Aorta (tissue), 5 donors: ENCODE measurements at places on chromosomes 13 and 19. TPM values are rescaled to one million over a fixed set of nuclear protein-coding genes. Genes with fewer than 3 reads are reported as not detected.

The CGB5 gene
- not detected for total RNA-seq

The TMC4 gene
- total RNA-seq: 1.2 TPM

The ACP7 gene
- total RNA-seq: not detected

The ZNF229 gene
- 7.4 TPM for total RNA-seq

DNA sequence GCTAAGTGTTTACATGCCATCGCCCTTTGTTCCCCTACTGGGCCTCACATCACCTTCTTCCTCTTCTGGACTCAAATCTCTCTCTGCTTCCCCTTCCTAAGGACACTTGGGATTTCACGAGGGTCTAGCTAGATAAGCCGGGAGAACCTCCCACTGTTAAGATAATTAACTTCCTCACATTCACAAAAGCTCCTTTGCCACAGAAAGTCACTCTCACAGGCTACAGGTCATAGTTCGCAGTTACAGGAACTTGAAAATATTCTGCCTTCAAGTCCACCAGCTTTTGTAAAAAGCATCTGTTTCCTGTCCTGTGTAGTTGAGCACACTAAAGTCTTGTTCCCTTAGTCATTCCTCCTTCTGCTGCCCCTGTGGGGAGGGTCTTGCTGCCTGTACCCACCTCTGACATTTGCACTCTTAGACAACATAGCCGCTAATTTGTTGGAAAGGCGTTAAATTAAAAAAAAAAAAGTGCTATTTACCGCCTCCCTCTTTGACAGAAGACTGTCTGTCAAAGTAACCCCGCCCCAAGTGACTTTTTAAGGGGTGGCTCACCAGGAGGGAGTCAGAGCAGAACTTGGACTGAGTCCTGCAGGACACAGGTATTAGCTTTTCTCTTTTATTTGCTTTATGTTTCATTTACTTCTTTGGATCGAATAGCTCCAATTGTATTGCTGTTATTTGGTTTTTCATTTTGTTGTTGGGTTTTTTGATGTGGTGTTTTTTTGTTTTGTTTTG lies 26.8 kb upstream of the CEACAM21 start:
- H3K4me1 ChIP-seq: no peaks in the 10 kb centered on the region
- no peak overlapping the region for H3K27ac ChIP-seq
- H3K27me3 ChIP-seq: no peaks in the 10 kb centered on the region
- H3K36me3 ChIP-seq: no peaks in the 10 kb centered on the region

DNA sequence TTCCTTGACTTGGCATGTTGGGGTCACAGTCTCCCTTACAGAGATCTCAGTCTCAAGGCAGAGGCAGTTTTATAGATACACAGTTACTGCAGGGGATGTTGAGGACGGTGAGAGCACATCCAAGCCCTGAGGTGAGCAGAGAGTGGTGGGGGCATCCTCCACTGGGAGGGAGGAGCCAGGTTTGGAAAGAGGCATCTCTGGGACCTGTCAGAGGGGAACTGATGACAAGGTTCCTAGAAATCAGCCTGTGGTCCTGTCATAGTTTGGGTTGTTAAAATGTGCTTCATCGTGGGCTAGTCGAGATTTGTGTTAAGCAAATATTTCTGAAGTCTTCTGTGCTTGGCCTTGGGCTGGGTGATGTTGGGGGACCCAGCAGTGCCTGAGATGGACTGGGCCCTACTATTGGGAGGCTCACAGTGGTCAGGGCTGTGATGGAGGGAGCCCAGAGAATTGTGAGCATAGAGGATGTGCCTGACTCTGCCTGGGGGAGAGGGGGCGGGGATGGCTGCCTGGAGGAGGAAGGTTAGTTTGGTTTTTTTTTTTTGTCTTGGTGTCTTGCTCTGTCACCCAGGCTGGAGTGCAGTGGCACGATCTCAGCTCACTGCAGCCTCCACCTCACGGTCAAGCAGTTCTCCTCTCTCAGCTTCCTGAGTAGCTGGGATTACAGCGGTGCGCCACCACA lies 3.9 kb downstream of the SUPT5H start:
- H3K27ac ChIP-seq: no peak overlapping the region
- H3K36me3 ChIP-seq: no peaks in the 10 kb centered on the region
- H3K27me3 ChIP-seq: no peaks in the 10 kb centered on the region
- no peak for DNase-seq

GRCh38 chr19:33459222-33460090 lies 62.1 kb downstream of the PEPD start:
- no peaks in the 10 kb centered on the region for H3K4me1 ChIP-seq
- no peaks in the 10 kb centered on the region for H3K27me3 ChIP-seq
- H3K4me3 ChIP-seq: no peak overlapping the region
- DNase-seq: no peak
- no peak overlapping the region for H3K27ac ChIP-seq

DNA sequence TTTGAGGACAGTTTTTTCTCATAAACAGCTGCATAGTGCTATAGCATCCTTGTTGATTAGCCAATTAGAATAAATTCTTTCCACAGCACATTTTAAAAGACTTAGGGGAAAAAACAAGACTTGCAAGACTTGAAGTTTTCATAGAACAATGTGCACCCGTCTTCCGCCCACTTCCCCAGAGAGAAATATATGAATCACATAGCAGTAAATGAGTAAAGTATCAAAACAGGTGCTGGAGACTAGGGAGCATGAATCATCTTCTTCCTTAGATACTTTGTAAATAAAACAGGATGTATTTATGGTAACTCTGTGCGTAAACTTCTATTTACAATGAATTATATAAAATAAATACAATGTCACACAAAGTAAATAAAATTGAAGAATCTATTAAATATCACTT lies 75.1 kb downstream of the COL4A2 start:
- no peaks in the 10 kb centered on the region for H3K4me1 ChIP-seq
- no peak overlapping the region for H3K4me3 ChIP-seq
- no peak overlapping the region for H3K27ac ChIP-seq
- no peaks in the 10 kb centered on the region for H3K36me3 ChIP-seq
- DNase-seq: no peak

- H3K4me1 ChIP-seq: no peaks in the 10 kb centered on the region
- H3K36me3 ChIP-seq: no peaks in the 10 kb centered on the region
- no peak for DNase-seq
- H3K4me3 ChIP-seq: no peak overlapping the region
Observed at GRCh38 chr19:5002143-5002542, 33.2 kb downstream of the KDM4B start.

GRCh38 chr19:12983542-12984142 lies 11.6 kb upstream of the NFIX start:
- peak; percentile 93 for DNase-seq
- H3K36me3 ChIP-seq: no peaks in the 10 kb centered on the region

DNA sequence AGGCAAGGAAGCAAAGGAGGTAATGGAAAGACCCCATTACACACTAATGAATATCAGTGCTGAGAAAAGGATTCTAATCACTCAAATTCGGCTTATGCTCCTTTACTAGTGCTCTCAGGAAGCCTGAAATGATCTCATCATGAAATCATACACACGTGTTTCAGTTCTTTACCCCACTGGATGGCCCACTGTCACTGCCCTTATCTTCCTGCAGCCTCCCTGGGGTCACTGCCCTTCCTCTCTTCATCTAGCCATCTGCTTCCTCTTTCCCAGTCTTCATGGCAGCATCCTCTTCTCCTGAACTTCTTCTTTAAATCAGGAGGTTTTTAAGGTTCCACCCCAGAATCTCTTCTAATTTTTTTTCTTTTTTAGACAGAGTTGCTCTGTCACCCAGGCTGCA lies 27.9 kb upstream of the EEF1AKMT1 start:
- H3K27me3 ChIP-seq: no peaks in the 10 kb centered on the region
- H3K4me3 ChIP-seq: no peak overlapping the region
- DNase-seq: no peak

DNA sequence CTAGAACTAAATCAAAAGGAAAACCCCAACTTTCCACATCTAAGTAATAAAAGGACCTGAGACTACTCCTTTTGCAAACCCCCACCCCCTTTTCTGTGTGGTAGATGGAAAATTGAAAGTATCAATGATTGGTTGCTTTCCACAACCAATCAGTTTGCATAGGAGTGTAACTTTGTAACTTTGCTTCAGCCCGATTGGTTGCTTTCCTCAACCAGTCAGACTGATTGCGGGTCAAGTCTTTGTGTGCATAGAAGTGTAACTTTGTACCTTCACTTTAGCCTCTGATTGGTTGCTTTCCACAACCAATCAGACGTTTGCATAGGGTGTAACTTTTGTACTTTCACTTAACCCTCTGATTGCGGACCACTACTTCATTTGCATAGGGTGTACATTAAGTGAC lies 8.0 kb upstream of the B3GLCT start:
- no peaks in the 10 kb centered on the region for H3K27me3 ChIP-seq
- no peak for DNase-seq
- no peaks in the 10 kb centered on the region for H3K4me1 ChIP-seq

DNA sequence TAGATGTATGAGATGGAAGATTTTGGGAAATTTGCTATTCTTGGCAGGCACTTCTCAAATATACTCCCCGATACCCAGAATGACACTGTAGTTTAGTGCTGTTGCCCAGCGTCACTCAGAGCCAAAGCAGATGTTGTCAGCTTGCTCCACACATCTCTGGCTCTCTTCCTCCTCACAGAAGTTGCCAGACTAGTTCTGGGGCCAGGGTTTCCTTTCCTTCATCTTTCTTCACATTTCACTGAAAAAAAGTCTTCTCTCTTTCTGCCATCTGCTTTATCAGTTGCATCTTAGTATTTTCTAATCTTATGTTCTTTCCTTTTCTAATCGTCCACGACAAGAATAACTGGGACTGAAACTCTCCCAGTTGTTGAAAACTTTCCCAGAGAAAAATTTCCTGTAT lies 251.4 kb downstream of the RGCC start:
- DNase-seq: no peak
- no peaks in the 10 kb centered on the region for H3K27me3 ChIP-seq

- no peak overlapping the region for H3K27ac ChIP-seq
- DNase-seq: no peak
- no peaks in the 10 kb centered on the region for H3K27me3 ChIP-seq
- H3K36me3 ChIP-seq: no peaks in the 10 kb centered on the region
- H3K4me1 ChIP-seq: no peaks in the 10 kb centered on the region
Observed at GRCh38 chr13:90154311-90154960, 1193.1 kb upstream of the MIR17HG start.

DNA sequence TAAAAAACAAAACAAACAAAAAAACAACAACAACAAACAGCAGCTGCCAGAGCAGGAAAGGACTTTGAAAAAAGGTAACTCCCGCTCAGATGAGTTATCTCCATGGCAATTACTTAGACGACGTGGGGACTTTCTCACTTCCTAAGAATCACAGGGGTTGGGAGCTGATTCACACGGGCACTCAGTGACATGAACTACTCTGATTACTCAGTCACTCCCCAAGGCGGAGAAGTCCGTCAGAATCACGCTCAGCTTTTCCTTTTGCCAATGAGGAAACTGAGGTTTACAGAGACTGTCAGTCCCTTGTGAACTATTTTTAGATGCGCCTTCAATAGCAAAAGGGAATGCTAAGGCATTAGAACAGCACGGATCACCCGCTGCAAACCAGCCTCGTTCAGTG lies 32.3 kb upstream of the MATK start:
- no peaks in the 10 kb centered on the region for H3K36me3 ChIP-seq
- no peak overlapping the region for H3K27ac ChIP-seq
- H3K4me1 ChIP-seq: no peaks in the 10 kb centered on the region
- no peak for DNase-seq
- H3K27me3 ChIP-seq: no peaks in the 10 kb centered on the region
